Activated T-cell treated with anti-CD3 and anti-CD28 coated beads for 4 hours (primary cell): ENCODE measurements at places on chromosomes 13 and 19.
A peak's percentile ranks its signal among the peaks of the same experiment; 100 is the strongest.

DNA sequence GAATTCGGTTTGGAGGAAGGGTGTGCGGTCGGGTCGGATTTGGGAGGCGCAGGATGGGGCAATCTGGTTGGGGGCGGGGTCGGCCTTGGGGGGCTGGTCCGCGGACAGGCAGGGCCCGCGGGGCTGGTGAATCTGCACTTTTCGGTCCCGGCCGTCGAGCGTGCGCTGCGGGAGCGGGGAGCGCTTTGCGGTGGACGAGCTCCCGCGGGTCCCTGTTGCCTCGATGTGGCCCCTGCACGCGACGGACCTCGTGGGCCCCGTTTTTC, 11.9 kb downstream of the PEAK3 start:
- DNase-seq: no peak

GRCh38 chr19:45515807-45516401, 8.6 kb downstream of the VASP start:
- DNase-seq: peak; percentile 30

DNA sequence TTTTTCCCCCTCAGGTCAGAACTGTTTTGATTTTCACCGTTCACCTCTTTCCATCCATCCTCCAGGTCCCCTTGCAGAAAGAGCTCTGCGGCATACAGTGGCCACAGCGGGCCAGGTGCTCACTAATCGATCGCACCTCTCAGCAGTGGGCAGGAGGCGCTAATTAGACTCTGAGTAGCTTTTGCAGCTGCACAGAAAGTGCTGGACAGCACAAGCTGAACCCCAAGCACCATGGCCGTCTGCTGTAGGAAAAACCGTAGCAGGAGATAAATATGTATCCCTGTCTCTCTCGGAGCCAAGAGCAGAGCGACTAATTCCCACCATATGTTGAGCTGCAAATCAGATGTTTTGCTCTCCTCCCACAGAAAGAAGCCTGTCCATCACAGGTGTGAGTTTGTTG, 54.4 kb downstream of the PEX11G start:
- no peak for DNase-seq

DNA sequence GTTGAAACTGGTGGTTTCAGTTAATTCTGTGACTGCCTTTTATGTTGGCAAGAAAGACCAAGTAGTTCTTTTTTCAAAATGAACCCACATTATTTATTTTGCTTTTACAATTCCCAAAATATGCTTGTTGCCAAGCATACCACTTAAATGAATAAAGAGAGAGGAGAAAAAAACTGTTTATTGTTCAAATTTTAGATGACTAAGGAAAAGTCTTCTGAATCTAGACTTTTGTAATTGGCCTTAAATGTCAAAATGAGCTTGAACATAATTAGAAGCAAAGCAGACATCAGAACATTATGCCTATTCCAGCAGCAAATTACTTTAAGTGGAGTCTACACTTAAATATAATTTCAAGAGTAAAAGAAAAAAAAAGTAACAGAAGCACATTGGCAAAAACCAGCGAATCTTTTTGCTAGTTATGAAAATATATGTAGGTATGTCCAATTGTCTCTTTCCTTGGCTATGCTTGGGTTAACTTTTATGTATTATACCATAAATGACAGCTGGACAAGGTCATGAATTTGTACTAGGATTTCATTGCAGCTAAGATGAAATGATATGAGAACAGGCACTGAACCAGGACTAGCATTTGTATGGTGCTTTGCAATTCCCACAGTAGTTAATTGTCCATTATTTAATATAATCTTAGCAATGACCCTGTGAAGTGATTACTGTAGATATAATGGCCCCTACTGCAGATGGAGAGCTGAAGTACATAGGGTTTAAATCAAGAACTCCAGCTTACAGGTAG, 211.9 kb downstream of the NALCN start:
- DNase-seq: no peak

DNA sequence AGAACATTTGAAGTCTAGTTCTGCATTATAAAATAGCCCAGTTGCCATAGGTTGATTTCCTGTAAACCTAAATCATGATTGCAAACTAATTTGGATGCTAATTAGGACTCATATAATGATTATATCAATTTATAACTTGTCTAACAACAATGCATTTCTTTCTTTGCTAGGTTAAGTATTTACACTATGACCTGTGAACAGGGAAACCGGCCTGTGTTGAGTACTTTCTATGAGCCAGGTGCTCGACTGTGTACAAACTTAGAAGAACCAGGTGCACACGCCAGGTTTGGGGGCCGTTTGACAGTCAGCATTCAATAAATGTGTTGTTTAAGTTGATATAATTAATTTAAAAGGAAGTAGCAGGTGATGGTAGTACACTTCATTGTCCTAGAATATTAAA, 203.1 kb downstream of the TM9SF2 start:
- no peak for DNase-seq

GRCh38 chr13:53501387-53501786, 472.8 kb downstream of the OLFM4 start:
- no peak for DNase-seq

GRCh38 chr19:2561895-2562294, 86.0 kb downstream of the GADD45B start:
- peak; percentile 43 for DNase-seq

DNA sequence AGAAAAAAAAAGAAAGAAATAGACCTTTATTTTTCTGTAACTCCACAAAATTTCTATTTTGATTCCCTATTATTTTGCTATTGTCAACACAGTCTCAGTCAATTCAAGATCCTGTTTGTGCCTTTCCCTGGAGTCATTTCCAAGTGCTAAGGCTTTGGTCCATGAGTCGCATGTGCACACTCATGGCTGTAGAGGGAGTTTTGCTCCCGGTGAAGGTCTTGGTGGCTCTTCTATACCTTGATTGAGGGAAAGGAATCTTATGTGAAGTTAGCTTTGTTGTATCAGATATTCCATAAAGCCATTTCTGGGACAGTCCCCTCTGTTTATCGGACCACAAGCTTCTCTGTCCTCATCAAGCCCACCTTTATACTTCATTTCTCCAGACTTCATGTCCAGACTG, 58.7 kb upstream of the ALOX5AP start:
- DNase-seq: no peak

- DNase-seq: no peak
Observed at GRCh38 chr19:11617180-11618062, 20.1 kb downstream of the ZNF627 start.

- DNase-seq: no peak
Observed at GRCh38 chr19:4577020-4577782, 17.7 kb upstream of the SEMA6B start.

- DNase-seq: no peak
Observed at GRCh38 chr13:43196086-43196621, 172.8 kb downstream of the DNAJC15 start.

DNA sequence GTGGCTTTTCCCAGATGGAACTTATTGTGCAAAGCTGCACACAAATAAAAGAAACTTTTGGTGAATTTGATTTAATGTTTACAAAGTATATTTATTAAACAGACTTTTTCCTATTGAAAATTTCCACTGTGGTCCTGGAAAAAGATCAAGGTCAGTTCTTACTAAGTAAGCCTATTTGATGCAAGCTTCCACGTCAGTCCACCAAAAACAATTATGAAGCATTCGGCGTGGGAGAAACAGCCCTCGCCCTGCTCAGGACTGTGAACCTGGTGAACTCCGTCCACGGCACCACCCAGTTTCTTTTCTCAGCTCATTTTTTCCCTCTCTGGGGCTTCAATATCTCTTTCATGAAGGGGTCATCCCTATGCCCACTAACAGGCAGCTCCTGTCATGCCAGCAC, 149.8 kb downstream of the EFNB2 start:
- DNase-seq: no peak

GRCh38 chr13:37085606-37086005, 19.9 kb downstream of the CSNK1A1L start:
- DNase-seq: no peak

DNA sequence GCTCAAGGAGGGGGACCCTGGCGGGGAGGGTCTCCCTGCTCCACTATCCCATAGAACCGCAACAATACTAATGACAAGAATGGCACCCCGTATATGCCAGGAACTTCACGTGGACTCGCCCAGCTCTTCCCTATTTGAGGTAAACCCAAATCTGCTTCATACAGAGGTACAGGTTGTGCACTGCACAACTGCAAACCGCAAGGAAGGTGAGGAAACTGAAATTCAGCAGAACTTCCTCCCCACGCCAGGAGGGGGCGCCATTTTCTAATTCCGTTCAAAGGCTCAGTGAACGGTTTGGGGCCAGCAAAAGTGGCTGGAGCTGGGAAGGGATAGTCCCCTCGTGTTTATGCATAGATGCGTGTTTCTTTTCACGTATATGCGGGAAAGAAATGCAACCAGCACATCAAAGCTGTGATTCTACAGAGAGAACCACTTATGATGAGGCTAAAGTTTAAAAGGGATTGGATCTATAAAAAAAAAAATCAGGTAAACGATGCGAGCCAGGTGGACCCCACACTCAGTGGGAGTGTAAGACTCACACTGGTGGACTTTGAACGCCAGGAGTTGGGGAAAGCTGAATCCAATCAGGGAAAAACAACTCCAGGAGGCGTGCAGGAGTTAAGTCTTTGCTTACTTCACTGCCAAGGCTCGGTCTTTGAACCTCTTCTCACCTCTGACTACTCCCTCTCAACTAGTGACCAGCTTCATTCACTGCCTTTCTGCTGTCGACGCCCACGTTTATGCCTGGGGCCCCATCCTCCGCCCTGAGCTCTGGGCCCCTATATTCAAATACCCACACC, 20.3 kb downstream of the C19orf81 start:
- peak; percentile 27 for DNase-seq

GRCh38 chr19:10112895-10113591, 1.6 kb downstream of the P2RY11 start:
- peak; percentile 59 for DNase-seq

GRCh38 chr13:28710161-28710560, 8.6 kb downstream of the SLC46A3 start:
- DNase-seq: no peak

DNA sequence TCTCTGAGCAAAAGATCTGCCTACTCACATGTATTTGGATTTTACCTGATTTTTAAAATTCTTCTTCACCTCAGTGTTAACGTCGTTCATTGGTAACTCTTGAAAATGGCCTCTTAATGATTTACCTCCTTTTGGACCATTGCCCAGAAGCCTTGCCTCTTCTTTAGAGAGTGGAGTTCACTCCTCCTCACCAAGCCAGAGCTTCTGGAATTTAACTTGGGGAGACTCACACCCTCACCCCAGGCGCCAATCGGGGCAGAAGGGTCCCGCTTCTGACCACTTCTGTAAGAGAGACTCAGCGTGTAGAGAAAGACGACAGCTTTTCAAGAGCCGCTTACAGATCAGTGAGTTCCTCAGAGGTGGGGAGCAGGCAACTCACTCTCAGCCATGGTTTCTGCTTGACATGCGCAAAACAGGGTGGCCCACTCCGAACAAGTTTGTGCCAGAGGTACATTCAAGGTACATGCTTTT, 2.7 kb downstream of the PNMA8C start:
- DNase-seq: no peak

GRCh38 chr13:66033924-66034323, 1196.2 kb downstream of the PCDH9 start:
- DNase-seq: no peak

DNA sequence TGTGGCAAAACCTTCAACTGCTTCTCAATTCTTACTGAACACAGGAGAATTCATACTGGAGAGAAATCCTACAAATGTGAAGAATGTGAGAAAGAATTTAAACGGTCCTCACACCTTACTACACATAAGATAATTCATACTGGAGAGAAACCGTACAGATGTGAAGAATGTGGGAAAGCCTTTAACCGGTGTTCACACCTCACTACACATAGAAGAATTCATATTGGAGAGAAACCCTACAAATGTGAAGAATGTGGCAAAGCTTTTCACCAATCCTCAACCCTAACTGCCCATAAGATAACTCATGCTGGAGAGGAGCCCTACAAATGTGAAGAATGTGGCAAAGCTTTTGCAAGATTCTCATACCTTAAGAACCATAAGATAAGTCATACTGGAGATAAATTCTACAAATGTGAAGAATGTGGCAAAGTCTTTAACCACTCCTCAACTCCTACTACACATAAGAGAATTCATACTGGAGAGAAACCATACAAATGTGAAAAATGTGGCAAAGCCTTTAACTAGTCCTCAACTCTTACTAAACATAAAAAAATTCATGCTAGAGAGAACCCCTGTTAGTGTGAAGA, 111.7 kb downstream of the ZNF100 start:
- no peak for DNase-seq

DNA sequence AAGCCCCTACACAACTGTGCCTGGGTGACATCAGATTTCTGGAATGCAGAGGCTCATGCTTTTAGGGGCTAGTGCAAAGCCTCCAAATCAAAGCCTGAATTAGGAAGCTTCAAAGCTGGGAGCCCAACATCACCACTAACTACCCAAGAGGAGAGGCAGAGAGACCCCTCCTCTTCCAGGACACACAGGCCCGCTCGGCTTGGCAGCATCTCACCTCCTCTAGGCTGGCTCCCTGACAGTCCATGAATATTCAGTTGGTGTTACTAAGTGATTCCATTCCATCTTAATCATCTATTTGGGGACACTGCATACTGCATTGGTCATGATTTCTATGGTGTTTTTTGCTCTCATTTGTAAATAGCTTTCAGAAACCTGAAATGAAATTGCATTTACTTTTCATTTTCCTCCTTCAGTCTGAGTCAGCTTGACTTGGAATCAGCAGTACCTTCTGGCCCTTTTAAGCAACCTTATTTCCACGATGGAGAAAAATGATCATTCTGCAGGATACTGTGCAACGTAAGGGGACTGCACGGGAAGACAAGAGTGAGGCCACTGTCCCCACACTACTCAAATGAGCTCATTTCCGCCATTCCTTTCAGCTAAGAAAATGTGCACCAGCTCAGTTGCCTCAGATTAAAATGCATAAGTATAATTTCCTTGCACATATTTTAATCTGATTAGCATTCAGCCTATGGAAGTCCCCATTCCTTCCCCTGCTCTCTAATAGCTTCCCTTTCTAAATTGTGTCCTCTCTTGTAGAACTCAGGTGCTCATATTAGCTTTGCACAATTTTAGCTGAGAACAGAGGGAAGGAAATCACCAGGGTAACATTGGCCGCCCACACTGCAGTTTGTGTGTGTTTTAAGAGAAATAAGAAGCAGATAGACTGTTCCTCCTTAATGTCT, 219.9 kb downstream of the RFC3 start:
- no peak for DNase-seq

GRCh38 chr19:16134510-16134909, 9.0 kb upstream of the HSH2D start:
- no peak for DNase-seq

DNA sequence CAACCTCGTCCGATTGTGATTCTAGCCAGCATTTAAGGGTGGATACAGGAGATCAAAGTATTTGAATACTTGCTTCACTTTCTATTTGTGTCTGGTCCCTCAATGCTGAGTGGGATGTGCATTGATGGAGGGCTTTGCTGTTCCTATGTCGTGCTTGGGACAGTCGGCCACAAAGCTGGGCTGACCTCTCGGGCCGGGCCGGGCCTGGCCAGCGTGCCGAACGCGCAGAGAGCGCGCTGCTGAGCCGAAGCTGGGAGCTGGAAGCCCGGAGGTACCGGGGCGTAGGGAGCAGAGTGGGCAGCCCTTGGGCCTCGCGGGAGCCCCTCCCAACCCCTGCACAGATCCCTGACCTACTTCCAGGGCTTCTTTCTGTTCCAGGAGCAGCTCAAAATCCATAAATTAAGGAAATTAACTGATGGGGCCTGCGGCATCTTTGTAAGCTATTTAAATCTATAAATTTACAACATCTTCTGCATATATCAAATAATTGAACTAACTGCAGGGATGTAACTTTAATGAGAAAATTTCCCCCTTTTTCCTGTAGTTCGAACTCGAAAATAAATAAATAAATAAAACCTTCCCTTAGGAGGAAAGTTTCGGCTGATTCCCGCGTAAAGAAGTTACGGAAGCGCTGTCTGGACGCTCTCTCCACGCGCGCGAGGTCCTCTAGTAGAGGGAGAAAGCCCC, 1.8 kb upstream of the KCTD15 start:
- no peak for DNase-seq
